Cortex of kidney (tissue), 1 donor: ENCODE measurements at places on chromosomes 7 and 10.

DNA sequence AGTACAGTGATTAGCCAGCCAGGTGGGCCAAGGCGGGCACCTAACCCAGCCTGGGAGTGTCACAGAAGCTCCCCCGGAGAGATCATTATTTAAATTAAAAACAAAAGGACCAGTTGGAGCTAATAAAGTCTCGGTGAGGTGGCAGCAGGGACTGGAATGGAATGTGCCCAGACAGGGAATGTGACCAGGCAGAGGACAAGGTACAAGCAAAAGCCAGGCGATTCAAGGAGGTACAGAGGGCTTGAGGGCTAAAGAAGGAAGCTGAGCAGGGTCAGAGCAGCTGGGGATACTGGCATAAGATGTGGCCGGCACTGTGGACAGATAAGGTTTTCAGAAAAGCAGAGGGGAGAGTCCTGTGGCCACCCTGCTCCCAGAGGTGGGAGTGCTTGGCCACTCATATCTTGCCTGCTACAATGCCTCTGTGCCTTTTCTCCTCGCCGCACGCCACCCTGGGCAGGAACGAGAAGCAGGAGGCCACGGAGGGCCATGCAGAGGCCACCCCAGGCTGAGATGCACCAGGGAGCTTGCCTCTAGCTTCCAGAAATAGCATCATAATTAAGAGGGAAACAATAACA, 13.2 kb downstream of the TMEM273 start:
- no peak for DNase-seq

- no peak for DNase-seq
Observed at GRCh38 chr10:24343686-24344085, 134.7 kb downstream of the KIAA1217 start.

DNA sequence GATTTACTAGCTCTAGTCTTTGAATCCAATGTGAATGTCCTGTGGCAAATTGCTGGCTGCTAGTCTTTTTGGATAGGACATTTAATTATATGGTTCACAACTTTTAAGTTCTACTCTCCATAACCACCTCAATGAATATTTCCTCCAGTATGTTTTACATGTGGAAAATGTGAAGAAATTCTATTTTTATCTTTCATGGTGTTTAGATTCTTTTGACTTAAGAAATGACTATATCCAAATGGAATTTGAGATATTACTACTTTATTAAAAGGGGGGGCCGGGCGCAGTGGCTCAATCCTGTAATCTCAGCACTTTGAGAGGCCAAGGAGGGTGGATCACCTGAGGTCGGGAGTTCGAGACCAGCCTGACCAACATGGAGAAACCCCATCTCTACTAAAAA, 202.0 kb downstream of the ARL4A start:
- no peak for DNase-seq

DNA sequence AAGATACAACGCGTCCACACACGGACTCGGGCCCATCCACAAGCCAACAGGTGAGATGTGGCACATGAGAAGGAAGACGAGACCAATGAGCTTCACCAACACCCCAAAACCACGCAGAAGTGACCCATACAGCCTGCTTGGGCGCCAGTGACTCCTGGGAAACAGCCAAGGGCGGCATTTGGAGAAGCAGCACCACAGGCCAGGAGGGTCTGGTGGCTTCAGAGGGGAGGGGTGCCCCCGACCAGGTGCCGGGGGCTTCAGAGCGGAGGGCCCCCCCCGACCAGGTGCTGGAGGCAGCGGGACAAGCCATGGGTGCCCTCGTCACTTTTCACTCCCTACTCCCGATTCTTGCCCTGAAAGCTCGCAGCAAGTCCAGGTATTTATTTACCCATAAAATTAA, 140.1 kb downstream of the DIP2C start:
- no peak for DNase-seq

- no peak for DNase-seq
Observed at GRCh38 chr7:157767506-157768197, 430.8 kb downstream of the DNAJB6 start.

DNA sequence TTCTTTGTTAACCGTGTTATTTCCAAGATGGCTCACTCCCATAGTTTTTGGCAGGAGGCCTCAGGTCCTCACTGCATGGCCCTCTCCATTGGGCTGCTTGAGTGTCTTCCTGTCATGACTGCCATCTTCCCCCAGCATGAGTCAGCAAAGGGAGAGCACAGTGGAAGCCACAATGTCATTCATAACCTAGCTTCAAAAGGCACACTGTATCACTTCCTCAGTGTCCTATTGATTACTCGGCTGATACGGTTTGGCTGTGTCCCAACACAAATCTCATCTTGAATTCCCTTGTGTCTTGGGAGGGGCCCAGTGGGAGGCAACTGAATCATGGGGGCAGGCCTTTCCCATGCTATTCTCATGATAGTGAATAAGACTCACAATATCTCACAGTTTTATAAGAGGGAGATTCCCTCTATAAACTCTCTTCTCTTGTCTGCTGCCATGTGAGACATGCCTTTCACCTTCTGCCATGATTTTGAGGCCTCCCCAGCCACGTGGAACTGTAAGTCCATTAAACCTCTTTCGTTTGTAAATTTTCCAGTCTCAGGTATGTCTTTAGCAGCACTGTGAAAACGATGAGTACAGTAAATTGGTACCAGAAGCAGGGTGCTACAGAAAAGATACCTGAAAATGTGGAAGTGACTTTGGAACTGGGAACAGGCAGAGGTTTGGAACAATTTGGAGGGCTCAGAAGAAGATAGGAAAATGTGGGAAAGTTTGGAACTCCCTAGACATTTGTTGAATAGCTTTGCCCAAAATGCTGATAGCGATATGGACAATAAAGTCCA, 106.5 kb downstream of the PRLHR start:
- no peak for DNase-seq

GRCh38 chr10:77609781-77610272, 27.8 kb downstream of the KCNMA1 start:
- DNase-seq, result no peak

GRCh38 chr7:118280319-118281012, 56.0 kb downstream of the ANKRD7 start:
- no peak for DNase-seq

DNA sequence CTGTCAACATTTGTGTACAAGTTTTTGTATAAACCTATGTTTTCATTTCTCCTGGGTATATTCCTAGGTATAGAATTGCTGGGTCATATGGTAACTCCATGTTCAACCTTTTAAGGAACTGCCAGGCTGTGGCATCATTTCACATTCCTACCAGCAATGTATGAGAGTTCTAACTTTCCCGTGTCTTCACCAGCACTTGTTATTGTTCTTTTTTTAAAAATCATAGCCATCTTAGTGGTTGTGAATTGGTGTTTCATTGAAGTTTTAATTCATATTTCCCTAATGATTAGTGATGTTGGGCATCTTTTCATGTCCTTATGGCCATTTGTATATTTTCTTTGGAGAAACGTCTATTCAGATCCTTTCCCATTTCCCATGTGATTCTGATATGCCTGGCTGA, 193.0 kb upstream of the PLXNA4 start:
- DNase-seq, result no peak

DNA sequence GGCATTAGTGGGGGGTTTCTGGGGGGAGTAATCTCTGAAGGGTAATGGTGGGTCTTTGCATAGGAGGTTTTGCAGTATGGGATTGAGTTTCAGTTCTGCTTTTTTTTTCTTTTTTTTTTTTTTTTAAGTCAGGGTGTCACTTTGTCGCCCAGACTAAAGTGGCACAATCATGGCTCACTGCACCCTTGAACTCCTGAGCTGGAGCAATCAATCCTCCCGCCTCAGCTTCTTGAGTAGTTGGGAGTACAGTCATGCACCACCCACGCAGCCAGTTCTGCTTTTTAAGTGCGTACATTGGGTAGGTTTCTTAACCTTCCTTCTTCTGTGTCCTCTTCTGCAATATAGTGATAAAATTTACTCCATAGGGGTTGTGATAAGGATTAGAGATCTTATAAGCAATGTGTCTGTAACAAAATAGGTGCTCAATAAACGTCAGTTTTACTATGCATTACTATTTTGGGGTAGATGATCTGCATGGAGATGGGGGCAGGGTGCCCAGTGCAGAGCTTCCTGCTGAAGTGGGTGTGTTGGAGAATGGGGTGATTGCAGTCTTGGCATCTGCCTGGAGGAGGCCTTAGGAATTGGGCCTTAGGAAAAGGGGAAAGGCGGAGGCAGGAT, 9.6 kb downstream of the KAZALD1 start:
- DNase-seq, result no peak

DNA sequence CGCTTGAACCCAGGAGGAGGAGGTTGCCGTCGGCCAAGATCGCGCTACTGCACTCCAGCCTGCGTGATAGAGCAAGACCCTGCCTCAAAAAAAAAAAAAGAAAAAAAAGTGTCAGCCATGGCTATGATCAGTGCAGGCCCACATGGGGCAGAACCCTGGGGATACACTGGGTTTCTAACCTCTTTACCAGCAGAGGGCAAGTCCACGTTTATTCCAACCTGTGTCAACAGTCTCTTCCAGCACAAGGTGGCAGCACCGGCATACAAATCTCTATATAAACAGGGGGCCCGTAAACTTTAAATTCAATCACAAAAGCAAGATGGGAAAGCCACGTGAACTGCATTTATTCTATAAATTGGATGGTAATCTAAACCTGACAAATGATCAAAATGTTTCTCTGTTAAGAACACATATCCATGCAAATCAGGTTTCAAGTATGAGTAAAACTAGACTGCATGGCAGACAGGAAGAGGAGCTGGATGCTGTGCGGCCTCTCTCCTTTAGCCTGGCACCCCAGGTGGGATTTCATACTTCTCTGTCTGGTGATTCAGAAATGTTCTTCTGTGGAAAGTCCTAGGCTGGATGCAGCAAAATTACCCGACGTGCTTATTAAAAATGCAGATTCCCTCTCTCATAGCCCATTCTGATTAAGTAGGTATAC, 60.0 kb upstream of the STEAP1B start:
- no peak for DNase-seq

GRCh38 chr10:35632027-35632426, 10.1 kb downstream of the FZD8 start:
- DNase-seq, result no peak

DNA sequence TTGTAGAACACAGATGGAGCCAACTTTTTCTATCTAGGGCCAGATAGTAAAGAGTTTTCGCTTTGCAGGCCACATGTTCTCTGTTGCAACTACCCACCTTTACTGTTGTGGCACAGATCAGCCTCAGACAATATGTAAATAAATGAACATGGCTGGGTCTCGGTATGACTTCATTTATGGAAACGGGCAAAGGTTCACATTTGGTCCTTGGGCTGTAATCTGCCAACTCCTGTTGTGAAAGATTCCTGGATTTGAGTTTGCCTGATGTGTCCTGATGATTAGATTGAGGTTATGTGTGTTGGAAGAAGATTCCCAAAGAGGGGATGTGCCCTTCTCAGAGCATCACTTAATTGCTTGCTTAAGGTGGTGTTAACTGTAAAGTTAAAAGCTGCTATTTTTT, 38.2 kb downstream of the RBM20 start:
- DNase-seq, result no peak

DNA sequence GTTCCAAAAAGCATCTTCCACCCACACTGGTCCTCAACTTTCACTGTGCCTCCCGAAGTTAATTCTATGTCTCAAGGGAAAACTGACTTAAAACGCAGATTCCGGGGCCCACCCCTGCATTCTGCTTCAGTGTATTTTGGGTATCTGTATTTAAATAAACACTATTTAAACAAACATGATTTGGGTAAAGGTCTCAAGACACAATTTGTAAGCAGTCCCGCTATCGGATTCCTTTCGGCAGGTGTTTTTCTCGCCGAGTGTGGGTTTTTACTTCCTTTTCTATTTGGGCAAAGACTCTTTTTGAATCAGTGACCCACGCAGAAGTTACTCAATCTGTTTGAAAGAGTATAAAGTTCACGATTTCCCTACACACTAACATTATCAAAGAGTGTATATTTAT, 1.2 kb downstream of the PDIA4 start:
- no peak for DNase-seq

- no peak for DNase-seq
Observed at GRCh38 chr10:97498841-97499560, at the start of gene UBTD1. UBTD1 (plus strand) TSS chr10:97498924; CDS start chr10:97499204, 280 bp downstream.
